T-helper 2 cell (primary cell): ENCODE measurements at places on chromosomes 16 and 17.

- peak; percentile 48 for DNase-seq
Measured at GRCh38 chr17:48429638-48430586, at the start of gene SKAP1. TSS of gene SKAP1 (minus strand) at chr17:48430214.

DNA sequence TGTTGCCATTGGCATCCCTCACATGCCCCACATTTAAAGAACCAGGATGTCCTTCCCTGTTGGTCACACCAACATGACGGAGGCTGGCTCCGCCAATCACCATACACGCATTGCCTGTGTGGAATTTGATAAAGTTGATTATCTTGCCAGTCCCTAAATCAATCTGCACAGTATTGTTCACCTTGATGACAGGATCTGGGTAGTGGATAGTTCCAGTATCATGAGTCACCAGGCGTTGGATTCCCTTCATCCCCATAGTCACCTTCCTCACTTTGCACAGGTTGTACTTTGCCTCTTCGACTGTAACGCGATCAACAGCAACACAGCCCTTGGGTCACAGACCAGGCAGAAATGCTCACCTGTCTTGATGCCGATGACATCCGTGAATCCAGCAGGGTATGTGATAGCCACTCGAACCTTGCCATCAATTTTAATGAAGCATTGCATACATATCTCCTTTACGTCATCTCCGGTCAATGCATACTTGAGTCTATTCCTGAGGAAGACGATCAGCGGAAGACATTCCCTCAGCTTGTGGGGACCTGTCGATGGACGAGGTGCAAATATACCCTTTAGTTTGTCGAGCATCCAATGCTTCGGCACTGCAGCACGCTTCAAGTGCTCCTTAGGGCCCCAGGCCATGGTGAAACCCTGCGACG lies 14.2 kb downstream of the CTRB2 start:
- DNase-seq: no peak

- DNase-seq: no peak
Measured at GRCh38 chr17:63402431-63403212, 43.5 kb downstream of the CYB561 start.

DNA sequence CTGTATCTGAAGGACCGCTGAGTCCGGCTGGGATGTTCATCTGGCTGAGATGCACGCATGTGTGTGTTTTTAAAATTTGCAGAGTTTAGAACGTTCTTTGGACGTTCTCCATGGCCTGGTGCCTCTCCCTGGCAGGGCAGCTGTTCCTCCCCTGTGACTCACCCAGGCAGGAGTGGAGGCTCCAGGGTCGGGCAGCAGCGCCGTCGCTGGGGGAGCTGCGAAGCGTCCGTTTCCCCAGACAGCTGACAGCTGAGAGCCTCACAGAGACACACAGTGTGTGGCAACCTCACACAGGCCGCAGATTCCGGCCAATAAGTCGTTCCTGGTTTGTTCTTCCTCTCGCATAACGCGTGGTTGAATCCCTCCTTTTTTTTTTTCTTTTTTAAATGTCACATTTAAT lies 80.6 kb downstream of the OR1D5 start:
- DNase-seq: no peak

GRCh38 chr17:3695129-3695722 lies 729 bp downstream of the P2RX5 start:
- DNase-seq: no peak

GRCh38 chr17:13002761-13003453 lies 14.9 kb downstream of the ELAC2 start:
- DNase-seq: peak; percentile 26

DNA sequence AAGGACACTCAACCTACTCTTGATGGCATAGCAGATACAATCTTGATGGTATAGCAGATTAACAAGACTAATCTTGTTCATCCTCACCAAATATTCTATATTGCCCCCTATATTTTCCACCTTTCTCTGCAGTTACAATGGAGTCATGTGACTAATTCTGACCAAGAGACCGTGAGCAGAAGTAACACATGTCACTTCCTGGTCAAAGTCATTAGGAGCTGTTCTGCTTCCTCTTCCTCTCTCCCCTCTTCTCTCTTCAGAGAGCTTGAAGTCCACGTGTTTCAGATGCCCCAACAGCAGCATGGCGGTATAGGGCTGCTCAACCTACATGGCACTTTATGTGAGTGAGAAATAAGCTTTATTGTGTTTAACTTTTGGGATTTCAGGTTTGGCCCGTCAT lies 55.3 kb upstream of the ERCC4 start:
- DNase-seq: no peak

GRCh38 chr17:72350073-72350472 lies 229.3 kb downstream of the SOX9 start:
- DNase-seq: no peak

DNA sequence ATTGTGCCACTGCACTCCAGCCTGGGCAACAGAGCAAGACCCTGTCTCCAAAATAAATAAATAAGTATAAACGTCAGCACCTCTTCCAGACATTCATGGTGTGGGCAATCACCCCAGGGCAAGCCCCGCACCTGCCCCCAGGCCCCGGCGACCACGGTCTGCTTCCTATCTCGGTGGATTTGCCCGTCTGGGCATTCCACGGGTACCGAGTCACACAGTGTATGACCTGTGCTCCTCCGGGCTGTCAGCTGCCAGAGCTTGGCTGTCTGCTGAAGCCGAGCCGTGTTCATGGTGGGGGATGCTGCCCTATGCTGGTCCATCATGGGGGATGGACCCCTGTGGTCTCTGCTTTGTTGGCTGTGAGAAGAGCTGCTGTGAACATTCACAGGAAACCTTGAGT lies 15.4 kb downstream of the CYBC1 start:
- no peak for DNase-seq

- peak; percentile 49 for DNase-seq
Measured at GRCh38 chr16:88705076-88705684, 1.0 kb downstream of the RNF166 start.

DNA sequence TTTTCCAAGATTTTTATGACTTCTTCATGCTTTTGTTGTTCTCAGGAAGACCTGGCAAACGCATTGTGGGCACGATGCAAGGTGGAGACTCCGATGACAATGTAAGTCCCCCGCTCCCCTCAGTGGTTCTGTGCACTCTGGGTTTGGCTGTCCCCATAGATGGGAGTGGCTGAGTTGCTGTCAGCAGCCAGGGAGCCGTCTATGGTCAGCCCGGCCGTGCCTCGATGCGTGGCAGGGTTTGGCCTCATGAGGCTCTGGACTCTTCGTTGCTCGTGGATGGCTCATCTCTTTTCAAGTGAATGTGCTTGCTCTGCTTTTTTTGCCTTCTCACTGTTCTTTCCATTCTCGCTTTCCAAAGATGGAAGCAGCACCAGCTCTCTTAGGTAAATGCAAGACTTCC lies 31.9 kb downstream of the CLUAP1 start:
- DNase-seq: no peak

DNA sequence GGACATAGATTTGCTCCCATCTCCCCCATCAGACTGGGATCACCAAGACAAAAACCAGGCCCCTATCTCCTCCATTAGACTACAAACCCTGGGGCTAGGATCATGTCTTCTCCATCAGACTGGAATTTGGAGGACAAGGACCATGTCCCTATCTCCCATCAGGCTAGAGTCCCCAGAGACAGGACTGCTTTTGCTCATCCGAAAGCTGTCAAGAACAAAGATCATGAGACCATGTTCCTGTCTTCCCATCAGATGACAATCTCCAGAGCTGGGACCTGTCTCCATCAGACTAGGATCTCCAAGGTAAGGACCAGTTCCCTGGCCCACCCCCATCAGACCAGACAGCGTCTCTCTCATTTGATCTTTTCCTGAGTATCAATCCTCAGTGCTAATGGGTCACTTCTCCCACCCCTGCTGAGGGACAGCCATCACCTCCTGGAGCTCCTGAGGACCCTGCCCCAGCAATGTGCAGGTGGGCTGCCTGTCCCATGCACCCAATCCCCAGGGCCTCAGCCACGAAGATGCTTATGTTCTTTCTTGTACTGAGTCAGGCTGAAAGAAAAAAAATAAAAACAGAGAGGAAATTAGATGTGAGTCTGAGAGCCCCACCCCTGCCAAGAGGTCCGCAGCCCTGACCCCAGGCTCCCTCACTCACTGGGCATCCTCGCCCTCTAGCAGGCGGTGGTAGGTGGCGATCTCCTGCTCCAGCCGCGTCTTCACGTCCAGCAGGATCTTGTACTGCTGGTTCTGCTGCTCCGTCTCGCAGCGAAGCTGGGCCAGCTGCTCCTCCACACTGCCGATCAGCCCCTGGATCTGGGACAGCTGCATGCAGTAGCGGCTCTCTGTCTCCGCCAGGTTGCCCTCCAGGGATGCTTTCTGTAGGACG lies 90.3 kb downstream of the GOSR1 start:
- DNase-seq: no peak
